ENCODE measurements at places on chromosomes 6 and 20.

DNA sequence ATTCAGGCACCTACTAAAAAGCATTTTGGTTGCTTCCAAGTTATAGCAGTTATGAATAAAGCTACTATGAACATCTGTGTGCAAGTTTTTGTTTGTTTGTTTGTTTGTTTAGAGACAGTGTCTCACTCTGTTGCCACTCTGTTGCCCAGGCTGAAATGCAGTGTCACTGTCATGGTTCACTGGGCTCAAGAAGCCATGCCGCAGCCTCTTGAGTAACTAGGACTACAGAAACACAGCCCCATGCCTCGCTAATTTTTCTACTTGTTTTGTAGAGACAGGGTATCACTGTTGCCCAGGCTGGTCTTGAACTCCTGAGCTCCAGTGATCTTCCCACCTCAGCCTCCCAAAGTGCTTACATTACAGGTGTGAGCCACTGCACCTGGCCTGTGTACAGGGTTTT, 795.9 kb downstream of the EPHA7 start:
- H3K4me3 ChIP-seq = no peak overlapping the region
- H3K4me1 ChIP-seq = peaks cover 2% of the 10 kb centered on the region
- DNase-seq = no peak
- H3K27ac ChIP-seq = no peak overlapping the region

DNA sequence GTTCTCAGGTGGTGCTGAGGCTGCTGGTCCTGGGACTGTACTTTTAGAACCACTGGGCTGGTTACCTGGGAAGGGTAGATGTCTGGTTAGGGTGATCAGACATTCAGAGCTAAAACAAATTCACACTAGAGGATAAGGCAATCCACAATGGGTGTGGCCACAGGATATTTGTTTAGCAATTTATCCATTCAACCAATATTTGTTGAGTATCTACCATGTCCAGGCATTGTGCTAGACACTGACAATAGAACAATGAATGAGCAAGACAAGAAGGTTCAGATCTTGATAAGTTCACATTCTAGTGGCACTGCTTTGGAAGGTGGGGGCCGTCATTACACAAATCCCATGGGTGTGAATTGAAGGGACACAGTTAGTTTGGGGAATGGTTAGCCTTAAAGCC, 131.7 kb downstream of the BCAS1 start:
- no peaks in the 10 kb centered on the region for H3K36me3 ChIP-seq
- no peak overlapping the region for H3K27ac ChIP-seq
- no peak for DNase-seq
- H3K4me3 ChIP-seq = no peak overlapping the region

DNA sequence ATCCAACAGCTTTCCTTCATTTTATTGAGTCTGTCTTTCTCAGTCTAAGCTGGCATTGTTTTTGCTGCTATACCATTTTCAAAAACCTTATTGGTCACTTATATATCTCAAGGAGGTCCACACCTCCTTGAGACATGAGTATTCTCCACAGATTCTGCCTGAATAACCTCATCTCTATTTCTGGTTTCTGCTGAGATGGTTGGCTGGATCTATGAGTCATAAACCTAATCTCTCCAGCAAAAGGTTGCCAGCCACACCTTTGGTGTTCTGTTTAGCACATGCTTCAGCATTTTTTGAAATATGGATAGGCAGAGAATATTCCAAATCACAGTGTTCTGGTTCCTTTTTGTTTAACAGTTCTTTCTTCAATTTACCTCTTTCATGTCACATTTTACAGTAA, 40.8 kb upstream of the TMEM244 start:
- no peaks in the 10 kb centered on the region for H3K4me1 ChIP-seq
- H3K27me3 ChIP-seq = no peaks in the 10 kb centered on the region
- no peak overlapping the region for H3K27ac ChIP-seq
- no peak for DNase-seq
- H3K4me3 ChIP-seq = no peak overlapping the region
- H3K36me3 ChIP-seq = no peaks in the 10 kb centered on the region

- H3K36me3 ChIP-seq = no peaks in the 10 kb centered on the region
- no peak for DNase-seq
- no peak overlapping the region for H3K27ac ChIP-seq
- no peak overlapping the region for H3K4me3 ChIP-seq
- no peaks in the 10 kb centered on the region for H3K4me1 ChIP-seq
These were observed 77.8 kb downstream of the DLL1 start for GRCh38 chr6:170212956-170213636.

DNA sequence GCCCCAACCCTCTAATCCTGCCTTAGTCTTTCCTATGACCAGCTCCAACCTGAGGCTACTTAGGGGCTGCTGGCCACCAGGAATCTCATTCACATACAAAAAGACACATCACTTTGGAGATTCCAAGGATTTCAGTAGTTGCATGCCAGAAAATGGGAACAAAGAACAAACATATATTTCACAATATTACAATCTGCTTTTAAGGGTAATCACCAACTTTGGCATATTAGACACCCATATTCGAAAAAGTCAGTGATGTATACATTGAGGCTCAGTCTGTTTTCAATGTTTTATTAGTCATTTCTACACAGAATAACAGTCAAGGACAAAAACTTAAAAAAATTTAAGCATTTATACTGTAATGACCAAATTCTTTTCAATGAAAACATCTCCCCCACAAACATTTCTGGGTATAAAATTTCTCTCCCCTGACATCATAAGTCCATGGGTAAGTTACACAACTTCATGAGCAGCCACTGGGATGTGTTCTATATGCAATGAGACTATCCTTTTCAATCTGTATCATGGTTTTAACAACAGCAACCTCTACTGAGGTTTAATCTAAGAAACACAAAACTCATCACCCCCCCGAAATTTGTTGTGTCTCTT, 103.5 kb downstream of the MAP7 start:
- H3K4me1 ChIP-seq = no peaks in the 10 kb centered on the region
- no peaks in the 10 kb centered on the region for H3K27me3 ChIP-seq
- DNase-seq = no peak
- H3K4me3 ChIP-seq = no peak overlapping the region
- H3K36me3 ChIP-seq = no peaks in the 10 kb centered on the region

- no peaks in the 10 kb centered on the region for H3K36me3 ChIP-seq
These were observed 905.4 kb upstream of the FLRT3 start for GRCh38 chr20:15242773-15243172.

DNA sequence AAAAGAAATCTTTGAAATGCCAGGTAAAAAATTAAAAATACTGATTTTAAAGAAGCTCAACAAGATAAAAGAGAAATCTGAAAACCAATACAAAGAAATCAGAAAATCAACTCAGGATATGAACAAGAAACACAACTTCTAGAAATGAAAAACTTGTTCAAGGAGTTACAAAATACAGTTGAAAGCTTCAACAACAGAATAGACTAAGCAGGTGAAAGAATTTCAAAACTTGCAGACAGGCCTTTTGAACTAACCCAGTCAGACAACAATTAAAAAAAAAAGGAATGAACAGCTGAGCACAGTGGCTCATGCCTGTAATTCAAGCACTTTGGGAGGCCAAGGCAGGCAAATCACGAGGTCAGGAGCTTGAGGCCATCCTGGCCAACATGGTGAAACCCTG, 57.8 kb downstream of the PDSS2 start:
- no peaks in the 10 kb centered on the region for H3K4me1 ChIP-seq
- H3K27ac ChIP-seq = no peak overlapping the region
- H3K36me3 ChIP-seq = peaks cover 13% of the 10 kb centered on the region
- DNase-seq = no peak

DNA sequence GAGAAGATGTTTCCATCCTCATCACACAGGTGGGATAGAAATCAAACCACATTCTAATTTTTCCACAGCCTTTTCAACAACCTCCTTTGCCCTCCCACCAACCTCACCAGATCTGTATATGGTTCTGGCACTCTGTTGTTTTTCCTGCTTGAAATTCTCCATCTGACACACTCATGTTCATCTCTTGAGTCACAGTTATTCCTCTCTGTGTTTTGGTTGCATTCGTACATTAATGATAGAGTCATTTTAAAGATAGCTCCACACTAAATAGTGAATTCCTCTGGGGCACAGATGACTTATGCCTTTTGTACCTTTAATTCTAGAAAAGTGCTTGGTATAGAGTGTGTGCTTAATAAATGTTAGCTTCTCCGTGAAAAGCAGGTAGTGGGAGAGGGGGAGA, 1.4 kb upstream of the GCLC start:
- H3K4me3 ChIP-seq = no peak overlapping the region
- no peak overlapping the region for H3K27ac ChIP-seq
- DNase-seq = no peak
- no peaks in the 10 kb centered on the region for H3K36me3 ChIP-seq
- H3K4me1 ChIP-seq = peaks cover 19% of the 10 kb centered on the region
- no peaks in the 10 kb centered on the region for H3K27me3 ChIP-seq

GRCh38 chr20:61951695-61952533, 113.8 kb downstream of the TAF4 start:
- H3K36me3 ChIP-seq = no peaks in the 10 kb centered on the region
- no peak overlapping the region for H3K27ac ChIP-seq
- H3K4me3 ChIP-seq = no peak overlapping the region
- no peak for DNase-seq

GRCh38 chr6:39892490-39893129, 41.7 kb downstream of the MOCS1 start:
- H3K4me1 ChIP-seq = no peaks in the 10 kb centered on the region
- DNase-seq = no peak
- H3K27me3 ChIP-seq = no peaks in the 10 kb centered on the region
- H3K36me3 ChIP-seq = no peaks in the 10 kb centered on the region

- H3K4me3 ChIP-seq = no peak overlapping the region
These were observed 36.1 kb downstream of the CTNNBL1 start for GRCh38 chr20:37729909-37730308.

DNA sequence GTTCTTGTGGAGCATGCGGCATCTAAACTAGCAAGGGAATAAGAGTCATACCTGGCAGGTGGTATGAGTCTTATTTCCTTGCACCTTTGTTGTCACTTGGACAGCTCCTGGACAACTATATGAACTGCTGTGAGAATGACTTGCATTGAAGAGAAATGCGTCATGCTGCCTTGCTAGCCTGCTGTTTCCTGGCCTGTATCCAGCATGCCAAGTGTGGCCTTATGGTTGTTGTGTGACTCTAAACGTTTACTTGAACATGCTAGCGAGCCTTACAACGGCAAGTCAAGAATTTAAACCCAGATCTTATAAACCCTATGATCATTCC, 90.4 kb downstream of the CEP162 start:
- DNase-seq = no peak
- no peak overlapping the region for H3K4me3 ChIP-seq
- no peaks in the 10 kb centered on the region for H3K27me3 ChIP-seq
- H3K4me1 ChIP-seq = no peaks in the 10 kb centered on the region
- H3K36me3 ChIP-seq = peaks cover 14% of the 10 kb centered on the region
- H3K27ac ChIP-seq = no peak overlapping the region

DNA sequence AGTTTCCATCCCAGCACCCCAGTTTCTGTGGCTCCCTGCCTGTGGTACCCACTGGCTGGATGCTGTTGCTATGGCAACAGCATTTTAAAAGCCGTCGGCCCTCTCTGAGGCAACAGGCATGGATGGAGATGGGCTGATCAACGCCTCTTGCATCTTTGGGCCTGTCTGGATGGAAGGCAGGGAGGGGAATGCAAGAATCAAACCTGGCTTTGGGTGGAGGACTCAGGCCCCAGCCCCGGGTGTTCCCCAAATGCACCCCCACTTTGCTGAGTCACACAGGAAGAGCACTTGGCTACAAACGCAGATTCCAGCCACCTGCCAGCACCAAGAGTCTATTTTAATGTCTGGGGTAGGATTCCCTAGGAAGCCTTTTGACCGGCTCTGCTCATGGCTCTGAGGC, 45.7 kb upstream of the TGM2 start:
- H3K27me3 ChIP-seq = peaks cover 31% of the 10 kb centered on the region
- no peaks in the 10 kb centered on the region for H3K36me3 ChIP-seq
- H3K4me1 ChIP-seq = no peaks in the 10 kb centered on the region
- H3K27ac ChIP-seq = no peak overlapping the region
- H3K4me3 ChIP-seq = no peak overlapping the region

- H3K27me3 ChIP-seq = no peaks in the 10 kb centered on the region
- DNase-seq = no peak
- H3K4me1 ChIP-seq = no peaks in the 10 kb centered on the region
These were observed 220.3 kb downstream of the NFATC2 start for GRCh38 chr20:51322164-51322707.

GRCh38 chr6:117463762-117464665, 18.5 kb upstream of the DCBLD1 start:
- H3K4me3 ChIP-seq = no peak overlapping the region
- H3K27ac ChIP-seq = no peak overlapping the region
- H3K27me3 ChIP-seq = no peaks in the 10 kb centered on the region
- no peak for DNase-seq

- H3K4me1 ChIP-seq = no peaks in the 10 kb centered on the region
- H3K4me3 ChIP-seq = no peak overlapping the region
- no peaks in the 10 kb centered on the region for H3K36me3 ChIP-seq
- DNase-seq = no peak
- no peak overlapping the region for H3K27ac ChIP-seq
- no peaks in the 10 kb centered on the region for H3K27me3 ChIP-seq
These were observed 366 bp downstream of the SLC22A1 start for GRCh38 chr6:160121981-160122380.

GRCh38 chr20:59044796-59045195, 2.2 kb upstream of the PRELID3B start:
- no peaks in the 10 kb centered on the region for H3K27me3 ChIP-seq
- H3K27ac ChIP-seq = no peak overlapping the region
- no peaks in the 10 kb centered on the region for H3K36me3 ChIP-seq
- H3K4me1 ChIP-seq = peaks cover 24% of the 10 kb centered on the region

- no peaks in the 10 kb centered on the region for H3K36me3 ChIP-seq
- H3K4me3 ChIP-seq = no peak overlapping the region
- no peak overlapping the region for H3K27ac ChIP-seq
- no peak for DNase-seq
These were observed 141.7 kb downstream of the F13A1 start for GRCh38 chr6:6178795-6179194.

DNA sequence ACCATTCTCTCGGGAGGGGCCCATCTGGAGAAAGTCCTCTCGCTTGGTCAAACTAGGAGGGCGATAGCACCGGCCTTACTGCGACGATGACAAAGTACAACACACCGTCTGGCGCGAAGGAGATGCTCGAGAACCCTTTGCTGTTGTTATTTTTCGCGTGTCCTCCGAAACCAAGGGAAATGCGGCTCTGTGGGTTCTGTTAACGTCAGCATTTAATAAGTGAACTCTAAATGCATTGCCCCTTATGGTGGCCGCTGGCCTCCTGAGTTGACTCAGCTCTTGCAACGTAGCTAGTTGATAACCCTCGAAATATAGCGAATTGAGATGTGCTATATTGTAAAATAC, 577 bp upstream of the SCAND1 start:
- H3K27me3 ChIP-seq = no peaks in the 10 kb centered on the region
- no peaks in the 10 kb centered on the region for H3K36me3 ChIP-seq
- H3K4me1 ChIP-seq = peaks cover 29% of the 10 kb centered on the region

Data from T-cell (primary cell).